Calu3 (cell line): ENCODE measurements at places on chromosomes 3 and 15. TPM values are rescaled to one million over a fixed set of nuclear protein-coding genes. Genes with fewer than 3 reads are reported as not detected.

The SCAANT1 gene
- not detected in 2 replicates for total RNA-seq

The RGMA gene
- total RNA-seq = 0.73 and 0.78 TPM in 2 replicates

The ANKUB1 gene
- total RNA-seq = not detected in 2 replicates

The GPR27 gene
- total RNA-seq = 0.71 and 1.0 TPM in 2 replicates

The GASK1A gene
- 1.6 and 2.3 TPM in 2 replicates for total RNA-seq

The ECE2 gene
- total RNA-seq = not detected in 2 replicates

The TRPM1 gene
- total RNA-seq = not detected in 2 replicates

The SCN11A gene
- 0.09 TPM in 1 of 2 replicates, not detected in the other for total RNA-seq
